ENCODE measurements at places on chromosomes 12 and 14.

DNA sequence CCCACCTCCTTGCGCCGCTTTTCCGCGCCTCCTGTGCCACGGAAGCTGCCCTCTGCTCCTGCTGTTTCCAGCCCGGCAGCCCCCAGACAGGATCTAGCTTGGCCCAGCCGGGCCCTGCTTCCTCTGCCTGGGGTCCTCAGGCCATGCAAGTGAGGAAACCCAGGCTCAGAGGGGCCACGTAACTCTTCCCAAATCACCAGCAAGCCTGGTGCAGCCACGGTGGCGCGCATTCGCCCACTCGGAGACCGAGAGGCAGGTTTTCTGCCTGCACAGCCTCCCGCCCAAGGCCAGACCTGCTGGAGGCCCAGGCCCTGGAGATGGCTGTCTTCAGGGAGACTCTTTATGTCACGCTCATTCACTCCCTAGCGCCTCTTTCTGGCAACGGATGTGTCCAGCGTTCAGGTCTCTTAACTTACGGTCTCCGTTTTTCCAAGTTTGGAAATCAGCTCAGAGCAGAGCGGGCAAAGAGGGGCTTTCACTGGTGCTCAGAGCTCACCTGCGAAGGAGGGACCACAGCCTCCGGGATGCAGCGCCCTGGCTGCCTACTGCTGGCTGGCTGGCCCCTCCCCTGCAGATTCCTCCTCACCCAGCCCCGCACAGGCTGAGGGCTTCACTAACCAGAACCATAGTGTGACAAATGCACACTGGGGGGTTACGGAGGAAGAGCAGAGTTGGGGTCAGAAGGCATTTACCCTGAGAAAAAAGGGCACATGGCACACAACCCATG, 20.6 kb upstream of the CEP170B start:
- DNase-seq, result no peak

DNA sequence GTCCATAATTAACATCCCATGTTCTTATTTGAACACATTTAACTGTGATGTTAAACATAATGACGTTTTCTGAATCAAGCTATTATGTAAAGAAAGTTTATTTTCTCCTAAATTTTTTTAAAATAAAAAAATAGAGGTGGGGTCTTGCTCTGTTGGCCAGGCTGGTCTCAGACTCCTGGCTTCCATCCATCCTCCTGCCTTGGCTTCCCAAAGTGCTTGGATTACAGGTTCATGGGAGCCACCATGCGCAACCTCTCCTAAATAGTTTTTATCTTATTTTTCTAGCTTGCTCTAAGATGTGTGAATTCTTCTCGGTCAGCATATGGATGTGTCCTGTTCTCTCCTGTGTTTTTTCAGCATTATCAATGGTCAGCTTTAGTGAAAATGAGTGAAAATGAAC, 3.2 kb downstream of the RAD9B start:
- no peak for DNase-seq

DNA sequence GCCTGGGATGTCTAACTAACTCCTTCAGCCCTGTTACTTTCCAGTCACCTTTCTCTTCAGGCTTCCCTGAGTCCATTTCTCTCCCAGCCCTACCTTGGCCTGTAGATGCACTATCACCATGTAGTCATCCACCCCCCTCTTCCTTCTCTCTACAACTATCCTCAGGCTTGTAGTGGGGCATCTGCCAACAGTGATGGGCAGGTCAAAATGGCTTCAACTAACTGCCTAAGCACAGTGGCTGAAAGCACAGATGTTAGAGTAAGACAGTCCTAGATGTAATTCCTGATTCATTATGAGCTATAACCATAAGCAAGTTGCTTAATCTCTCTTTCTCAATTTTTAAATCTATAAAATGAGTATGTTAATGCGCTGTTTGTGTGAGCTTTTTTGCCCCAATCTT, 133.6 kb upstream of the NAV3 start:
- DNase-seq, result no peak

GRCh38 chr12:114674251-114675047, 9.5 kb downstream of the TBX3 start:
- DNase-seq, result no peak

DNA sequence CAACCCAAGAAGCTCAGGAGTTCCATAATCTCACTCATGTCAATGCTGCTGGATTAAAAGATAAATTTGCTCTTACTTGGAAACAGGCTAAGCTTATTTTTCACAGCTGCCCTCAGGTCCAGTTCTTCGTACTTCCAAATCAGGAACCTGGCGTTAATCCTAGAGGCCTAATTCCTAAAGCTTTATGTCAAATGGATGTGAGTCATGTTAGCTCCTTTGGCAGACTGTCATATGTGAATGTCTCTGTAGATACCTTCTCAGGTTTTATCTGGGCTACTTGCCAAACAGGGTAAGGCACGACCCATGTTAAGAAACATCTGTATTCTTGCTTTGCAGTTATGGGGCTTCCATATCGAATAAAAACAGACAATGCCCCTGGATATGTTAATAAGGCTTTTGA, 504.6 kb downstream of the ALG10 start:
- no peak for DNase-seq

DNA sequence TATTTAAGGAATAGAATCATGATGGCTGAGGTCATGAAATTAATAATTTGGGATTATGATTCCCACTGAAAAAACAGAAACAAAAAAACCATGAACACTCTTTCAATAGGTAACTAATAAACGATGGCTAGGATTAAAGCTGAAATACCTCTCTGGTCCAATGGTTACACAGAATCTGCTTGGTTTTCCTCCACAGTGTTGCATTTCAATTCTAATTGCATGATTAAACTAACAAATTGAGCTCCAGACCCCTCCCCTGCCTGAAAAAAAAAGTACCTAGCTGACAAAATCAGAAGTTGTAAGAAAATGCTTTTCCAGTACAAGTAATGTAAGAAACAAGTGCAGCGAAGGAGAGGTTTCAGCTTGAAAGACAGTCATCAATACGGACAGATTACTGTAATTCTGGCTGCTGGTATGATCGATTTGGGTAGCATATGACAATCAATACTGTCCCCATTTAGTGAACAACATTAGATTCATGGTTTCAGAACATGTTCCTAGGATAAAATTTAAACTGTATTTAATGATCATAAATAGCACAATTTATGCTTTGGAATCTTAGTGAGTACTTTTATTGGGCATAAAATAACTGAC, 32.0 kb downstream of the INSM2 start:
- DNase-seq, result no peak

DNA sequence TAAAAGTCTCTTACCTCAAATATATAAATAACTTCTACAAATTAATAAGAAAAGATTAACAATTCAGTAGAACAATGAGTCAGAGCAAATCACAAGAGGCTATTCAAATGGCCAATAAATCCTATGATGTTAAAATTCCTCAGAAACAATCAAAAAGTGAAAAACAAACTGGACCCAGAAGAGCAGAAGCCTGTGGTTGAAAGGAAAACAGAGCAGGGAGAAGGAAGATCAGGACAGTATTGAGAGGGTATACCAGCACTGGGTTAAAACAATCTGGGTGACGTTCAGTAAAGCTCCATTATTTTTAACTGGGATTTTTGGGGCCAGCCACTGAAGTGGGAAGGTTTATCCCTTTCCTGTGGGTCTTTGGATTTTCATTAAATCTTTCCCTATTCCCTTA, 39.7 kb upstream of the PCED1B start:
- no peak for DNase-seq

DNA sequence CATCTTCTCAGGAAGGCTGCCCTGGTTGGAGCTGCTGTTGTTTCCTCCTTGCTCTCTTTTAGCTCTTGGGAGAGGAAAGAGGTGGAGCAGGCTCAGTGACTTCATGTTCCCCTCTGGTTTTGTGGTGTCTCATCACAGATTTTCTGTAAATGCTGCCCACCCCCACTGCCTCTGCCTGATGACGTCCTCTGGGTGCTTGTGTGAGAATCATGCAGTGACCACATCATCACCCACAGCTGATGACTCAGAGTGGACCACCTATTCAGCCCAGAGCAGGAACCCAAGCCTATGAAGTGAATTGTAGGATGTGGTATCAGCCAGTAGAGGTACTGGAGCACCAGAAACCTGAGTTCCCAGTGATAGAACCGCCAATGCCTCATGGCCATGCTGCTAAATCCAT, at the start of gene GZMB:
TSS of gene GZMB (minus strand) at position 33 of the 400 bp plus-strand sequence. CDS start at position 3, 30 bp downstream.
- no peak for DNase-seq

DNA sequence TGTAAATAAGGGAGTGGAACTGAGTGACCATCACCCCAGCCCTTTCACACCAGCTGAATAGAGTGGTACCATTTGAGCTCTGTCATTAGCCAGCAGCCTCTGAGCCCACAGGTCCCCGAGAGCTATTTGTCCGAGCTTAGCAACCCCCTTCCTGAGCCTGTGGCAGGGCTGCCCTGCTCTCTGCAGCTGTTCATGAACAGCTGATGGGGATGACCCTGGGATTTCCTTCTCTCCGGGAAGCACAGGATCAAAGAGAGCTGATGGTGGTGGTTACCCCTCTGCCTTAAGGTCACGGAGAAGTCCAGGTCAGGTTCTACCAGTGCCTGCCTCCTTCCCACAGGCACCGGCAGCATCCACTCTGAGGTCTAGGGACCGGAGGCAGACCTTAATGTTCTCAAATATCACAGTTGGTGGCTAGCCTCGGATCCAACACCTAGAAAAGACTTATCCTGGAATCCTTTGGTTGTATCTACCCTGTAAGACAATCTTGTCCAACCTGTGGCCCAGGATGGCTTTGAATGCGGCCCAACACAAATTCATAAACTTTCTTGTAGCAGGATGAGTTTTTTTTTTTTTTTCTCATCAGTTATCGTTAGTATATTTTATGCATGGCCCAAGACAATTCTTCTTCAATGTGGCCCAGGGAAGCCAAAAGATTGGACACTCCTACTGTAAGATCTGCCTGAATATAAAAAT, 81.1 kb downstream of the ESRRB start:
- peak; percentile 58 for DNase-seq

DNA sequence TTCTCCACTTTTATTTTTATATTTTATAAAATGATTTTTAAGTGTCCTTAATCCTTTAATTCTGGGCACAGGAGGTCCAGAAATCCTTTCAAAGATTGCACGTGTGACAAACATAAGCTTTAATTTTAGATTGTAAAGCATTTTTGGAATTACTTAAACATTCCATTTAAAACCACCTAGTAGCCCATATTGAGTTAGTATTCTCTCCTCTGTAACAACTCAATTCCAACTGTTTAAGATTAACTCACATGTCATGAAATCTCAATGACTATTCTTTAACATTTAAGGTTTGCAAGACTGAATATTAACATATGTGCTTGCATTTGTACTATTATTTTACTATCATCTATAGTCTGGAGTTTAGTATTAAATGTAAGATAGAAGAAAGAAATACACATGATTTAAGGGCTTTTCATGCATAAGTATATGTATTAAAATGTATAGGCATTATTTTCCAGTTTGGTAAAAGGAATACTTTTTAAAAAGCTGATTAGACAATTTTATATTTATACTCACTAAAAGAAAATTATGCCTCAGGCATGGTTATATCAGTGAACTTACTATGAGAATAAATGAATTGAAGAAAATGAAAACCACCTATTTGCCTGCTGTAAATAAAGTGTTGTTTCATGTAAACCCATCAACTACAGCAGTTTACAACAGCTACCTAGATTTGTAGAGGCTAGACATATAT, 776.9 kb downstream of the SLC6A15 start:
- DNase-seq, result no peak

Data from glutamatergic neuron (in vitro differentiated cells).